RKO (cell line): ENCODE measurements at places on chromosomes 4 and X.

GRCh38 chr4:176601124-176601523 is 191.6 kb downstream of the VEGFC start:
- no peak for DNase-seq

GRCh38 chr4:126778348-126778747 is 854.4 kb upstream of the INTU start:
- DNase-seq = peak; percentile 89

DNA sequence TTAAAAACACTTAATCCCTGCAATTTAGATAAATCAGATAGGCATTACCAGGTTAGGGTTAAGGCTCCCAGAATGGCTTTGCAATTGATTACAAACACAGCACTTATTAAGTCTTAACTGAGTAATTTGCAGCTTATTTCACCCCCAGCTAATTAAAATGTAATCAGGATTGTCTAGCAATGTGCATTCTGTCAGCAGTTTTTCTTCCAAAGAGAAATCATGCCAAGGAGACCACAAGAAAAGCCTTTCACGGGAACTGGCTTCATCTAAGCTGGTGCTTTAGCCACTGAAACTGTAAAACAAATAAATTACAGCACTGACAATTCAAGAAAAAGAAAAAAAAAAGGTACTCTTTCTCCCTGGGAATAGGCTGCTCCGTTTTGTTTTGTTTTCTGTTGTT is 2.1 kb downstream of the ANOS1 start:
- DNase-seq = no peak

GRCh38 chr4:24511371-24512063 is 72.8 kb downstream of the DHX15 start:
- no peak for DNase-seq

- DNase-seq = no peak
These were observed 7.4 kb downstream of the SLC9B1 start for GRCh38 chr4:103012060-103012459.

GRCh38 chr4:88398381-88398780 is 19.7 kb downstream of the HERC6 start:
- DNase-seq = no peak

- DNase-seq = peak; percentile 30
These were observed 4.6 kb downstream of the HCFC1 start for GRCh38 chrX:153966841-153967535.

DNA sequence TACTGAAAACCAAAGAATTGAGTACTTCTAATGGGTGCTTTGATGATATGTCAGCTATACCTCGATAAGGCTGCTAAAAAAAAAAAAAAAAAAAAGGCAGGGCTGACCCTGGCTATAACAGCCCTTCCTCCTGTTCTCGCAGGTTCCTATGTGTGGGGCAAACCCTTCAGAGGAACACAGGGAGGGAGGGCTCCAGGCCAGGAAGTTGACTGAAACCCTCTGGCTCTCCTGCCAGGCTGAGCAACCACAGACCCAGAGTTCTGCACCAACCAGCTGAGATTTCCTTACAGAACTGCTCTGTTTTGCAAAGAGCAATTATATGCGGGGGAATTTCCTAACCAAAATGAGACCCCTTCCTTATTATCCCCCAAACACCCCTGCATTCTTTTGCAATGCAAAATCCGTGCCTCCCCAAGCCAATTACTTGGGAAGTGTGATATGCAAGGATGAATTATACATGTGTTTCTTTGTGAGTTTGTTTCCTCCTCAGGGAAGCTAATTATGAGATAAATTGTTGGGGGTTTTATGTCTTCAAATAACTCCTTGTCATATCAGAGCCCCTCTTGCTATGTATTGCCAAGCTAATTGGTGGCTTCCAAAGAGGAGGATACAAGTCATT is 45.6 kb downstream of the PDHA1 start:
- DNase-seq = no peak

- DNase-seq = no peak
These were observed 254.9 kb upstream of the GATB start for GRCh38 chr4:152015597-152016302.

- DNase-seq = peak; percentile 20
These were observed 86.0 kb downstream of the PCYT1B start for GRCh38 chrX:24561121-24561520.

- no peak for DNase-seq
These were observed 11.5 kb upstream of the NKX1-1 start for GRCh38 chr4:1417522-1418390.

- DNase-seq = no peak
These were observed 20.8 kb downstream of the ENPP6 start for GRCh38 chr4:184196730-184197385.
